ENCODE measurements at places on chromosomes 7 and 10.

GRCh38 chr7:24401628-24402593 lies 117.9 kb downstream of the NPY start:
- DNase-seq = no peak

GRCh38 chr10:15320522-15321203 lies 50.4 kb downstream of the FAM171A1 start:
- no peak for DNase-seq

DNA sequence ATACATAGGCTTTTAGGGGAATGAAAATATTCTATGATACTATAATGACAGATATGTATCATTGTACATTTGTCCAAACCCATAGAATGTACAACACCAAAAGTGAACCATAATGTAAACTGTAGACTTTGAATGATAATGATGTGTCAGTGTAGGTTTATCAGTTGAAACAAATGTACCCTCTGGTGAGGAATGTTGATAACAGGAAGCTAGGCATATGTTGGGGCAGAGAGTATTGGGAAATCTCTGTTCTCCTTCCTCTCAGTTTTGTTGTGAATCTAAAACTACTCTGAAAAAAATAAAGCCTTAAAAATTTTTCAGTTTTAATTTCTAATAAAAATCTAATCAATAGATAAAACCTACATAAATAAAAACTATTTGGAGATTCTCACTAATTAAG lies 36.9 kb downstream of the C1GALT1 start:
- no peak for DNase-seq

GRCh38 chr10:33208166-33208565 lies 126.3 kb downstream of the NRP1 start:
- no peak for DNase-seq

DNA sequence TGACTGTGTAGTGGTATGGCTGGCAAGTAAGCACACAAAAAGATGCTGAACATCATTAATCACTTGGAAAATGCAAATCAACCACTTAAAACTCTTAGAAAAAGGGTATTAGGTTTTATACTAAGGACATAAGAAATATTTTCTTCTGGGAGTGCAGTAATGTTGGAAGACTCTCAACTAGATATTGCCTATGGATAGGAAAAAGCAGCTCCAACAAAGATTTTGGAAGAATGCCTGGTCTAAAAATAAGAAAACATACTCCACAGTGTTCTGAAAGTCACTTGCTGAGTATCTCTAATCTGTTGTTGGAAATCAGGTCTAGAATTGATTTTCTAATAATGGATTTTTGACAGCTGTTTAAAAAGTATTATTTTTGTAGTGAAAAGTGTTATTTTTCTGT lies 50.8 kb upstream of the PHYHIPL start:
- no peak for DNase-seq

Data from HS-27A (cell line).